ENCODE measurements at places on chromosomes 7 and 10. TPM values are rescaled to one million over a fixed set of nuclear protein-coding genes. Genes with fewer than 3 reads are reported as not detected.

Gene GIMAP2
- 28.3 TPM for total RNA-seq

Gene TRAPPC14
- 4.8 TPM for total RNA-seq

Gene SPDYE5
- not detected for total RNA-seq

Gene ADAMTS14
- total RNA-seq, result 0.18 TPM

Gene C7orf33
- total RNA-seq, result not detected

Gene NEBL
- 1.2 TPM for total RNA-seq

DNA sequence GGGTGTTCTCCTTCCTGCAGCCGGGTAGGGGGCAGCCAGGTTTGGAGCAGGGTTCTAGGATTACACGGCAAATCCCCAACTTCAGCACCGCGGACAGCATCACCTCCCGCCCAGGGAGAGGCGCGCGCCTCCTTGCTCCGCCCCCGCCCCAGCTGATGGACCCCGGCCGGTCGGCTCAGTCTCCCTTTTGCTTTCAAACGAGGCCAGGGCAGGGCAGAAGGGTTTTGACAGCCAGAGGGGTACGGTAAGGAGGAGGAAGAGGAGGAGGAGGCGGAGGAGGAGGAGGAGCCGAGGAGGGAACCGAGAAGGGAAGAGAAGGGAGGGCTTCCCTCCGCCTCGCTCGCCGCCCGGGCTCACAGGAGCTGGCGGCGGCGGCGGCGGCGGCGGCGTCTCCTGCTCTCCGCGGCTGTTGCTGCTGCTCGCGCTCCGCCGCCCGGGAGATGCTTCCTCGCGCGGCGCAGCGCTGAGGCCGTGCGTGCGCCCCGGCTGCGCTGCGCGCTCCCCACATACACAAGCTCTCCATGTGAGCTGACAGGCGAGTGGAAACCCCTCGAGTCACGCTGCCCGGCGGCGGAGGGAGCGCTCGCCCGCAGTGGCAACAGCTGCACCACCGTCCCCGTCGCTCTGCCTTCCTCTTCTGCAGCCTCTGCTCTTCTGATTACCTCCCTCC lies 615 bp upstream of the CNTNAP2 start:
- no peak overlapping the region for H3K27ac ChIP-seq
- peak; percentile 15 for DNase-seq
- no peaks in the 10 kb centered on the region for H3K36me3 ChIP-seq
- no peaks in the 10 kb centered on the region for H3K4me1 ChIP-seq
- H3K27me3 ChIP-seq, result no peaks in the 10 kb centered on the region

GRCh38 chr7:7820409-7820808 lies 102.0 kb upstream of the RPA3 start:
- H3K4me3 ChIP-seq, result no peak overlapping the region
- H3K4me1 ChIP-seq, result no peaks in the 10 kb centered on the region
- no peak overlapping the region for H3K27ac ChIP-seq
- no peaks in the 10 kb centered on the region for H3K27me3 ChIP-seq
- no peak for DNase-seq

- no peaks in the 10 kb centered on the region for H3K4me1 ChIP-seq
- no peaks in the 10 kb centered on the region for H3K27me3 ChIP-seq
- H3K27ac ChIP-seq, result no peak overlapping the region
- H3K4me3 ChIP-seq, result no peak overlapping the region
These were observed 15.7 kb downstream of the TMEM106B start for GRCh38 chr7:12226756-12227155.

DNA sequence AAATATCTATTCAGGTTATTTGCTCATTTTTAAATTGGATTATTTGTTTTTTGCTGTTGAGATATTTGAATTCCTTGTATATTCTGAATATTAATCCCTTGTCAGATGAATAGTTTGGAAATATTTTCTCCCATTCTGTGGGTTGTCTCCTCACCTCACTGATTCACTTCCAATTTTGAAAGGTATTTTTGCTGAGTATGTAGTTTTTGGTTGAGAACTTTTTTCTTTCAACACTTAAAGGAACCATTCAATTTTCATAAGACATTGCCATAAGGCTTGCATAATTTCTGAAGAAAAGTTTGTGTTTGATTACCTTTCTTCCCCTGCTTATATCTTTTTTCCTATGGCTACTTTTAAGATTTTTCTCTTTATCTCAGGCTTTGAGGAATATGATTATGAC lies 8.9 kb upstream of the SCRN1 start:
- H3K4me3 ChIP-seq, result no peak overlapping the region
- no peaks in the 10 kb centered on the region for H3K4me1 ChIP-seq
- H3K27me3 ChIP-seq, result no peaks in the 10 kb centered on the region
- H3K36me3 ChIP-seq, result no peaks in the 10 kb centered on the region
- H3K27ac ChIP-seq, result no peak overlapping the region

GRCh38 chr7:112877691-112878460 lies 87.7 kb upstream of the TMEM168 start:
- no peaks in the 10 kb centered on the region for H3K36me3 ChIP-seq
- no peak overlapping the region for H3K4me3 ChIP-seq
- H3K27ac ChIP-seq, result no peak overlapping the region
- no peaks in the 10 kb centered on the region for H3K27me3 ChIP-seq
- no peaks in the 10 kb centered on the region for H3K4me1 ChIP-seq
- no peak for DNase-seq

- no peak overlapping the region for H3K4me3 ChIP-seq
- no peaks in the 10 kb centered on the region for H3K36me3 ChIP-seq
- no peaks in the 10 kb centered on the region for H3K27me3 ChIP-seq
- H3K27ac ChIP-seq, result no peak overlapping the region
- DNase-seq, result no peak
These were observed 26.7 kb downstream of the YWHAG start for GRCh38 chr7:76332078-76332477.

- H3K4me3 ChIP-seq, result no peak overlapping the region
- DNase-seq, result no peak
- no peaks in the 10 kb centered on the region for H3K27me3 ChIP-seq
- H3K27ac ChIP-seq, result no peak overlapping the region
These were observed 69.7 kb upstream of the EGR2 start for GRCh38 chr10:62885684-62886461.

DNA sequence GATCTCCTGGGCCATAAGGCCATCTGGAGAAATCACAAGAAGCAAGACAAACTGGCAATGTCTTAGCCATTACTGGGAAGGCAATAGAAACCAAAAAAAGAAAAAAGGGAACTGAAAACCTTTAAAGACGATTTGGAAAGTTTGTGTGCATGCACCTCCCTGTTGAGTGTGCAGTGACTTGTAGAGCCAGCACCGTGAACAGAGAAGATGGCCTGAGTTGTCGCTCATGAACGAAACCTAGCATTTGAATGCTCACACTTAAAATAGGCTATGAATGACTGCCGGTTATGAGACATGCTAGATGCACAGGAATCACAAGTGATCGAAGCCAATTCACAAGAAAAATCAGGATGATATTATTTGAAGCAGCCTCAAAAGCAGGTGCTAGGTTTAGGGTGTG lies 151.3 kb upstream of the ADO start:
- H3K4me3 ChIP-seq, result no peak overlapping the region
- H3K27me3 ChIP-seq, result no peaks in the 10 kb centered on the region
- no peaks in the 10 kb centered on the region for H3K4me1 ChIP-seq
- no peak for DNase-seq
- H3K36me3 ChIP-seq, result no peaks in the 10 kb centered on the region
- no peak overlapping the region for H3K27ac ChIP-seq

DNA sequence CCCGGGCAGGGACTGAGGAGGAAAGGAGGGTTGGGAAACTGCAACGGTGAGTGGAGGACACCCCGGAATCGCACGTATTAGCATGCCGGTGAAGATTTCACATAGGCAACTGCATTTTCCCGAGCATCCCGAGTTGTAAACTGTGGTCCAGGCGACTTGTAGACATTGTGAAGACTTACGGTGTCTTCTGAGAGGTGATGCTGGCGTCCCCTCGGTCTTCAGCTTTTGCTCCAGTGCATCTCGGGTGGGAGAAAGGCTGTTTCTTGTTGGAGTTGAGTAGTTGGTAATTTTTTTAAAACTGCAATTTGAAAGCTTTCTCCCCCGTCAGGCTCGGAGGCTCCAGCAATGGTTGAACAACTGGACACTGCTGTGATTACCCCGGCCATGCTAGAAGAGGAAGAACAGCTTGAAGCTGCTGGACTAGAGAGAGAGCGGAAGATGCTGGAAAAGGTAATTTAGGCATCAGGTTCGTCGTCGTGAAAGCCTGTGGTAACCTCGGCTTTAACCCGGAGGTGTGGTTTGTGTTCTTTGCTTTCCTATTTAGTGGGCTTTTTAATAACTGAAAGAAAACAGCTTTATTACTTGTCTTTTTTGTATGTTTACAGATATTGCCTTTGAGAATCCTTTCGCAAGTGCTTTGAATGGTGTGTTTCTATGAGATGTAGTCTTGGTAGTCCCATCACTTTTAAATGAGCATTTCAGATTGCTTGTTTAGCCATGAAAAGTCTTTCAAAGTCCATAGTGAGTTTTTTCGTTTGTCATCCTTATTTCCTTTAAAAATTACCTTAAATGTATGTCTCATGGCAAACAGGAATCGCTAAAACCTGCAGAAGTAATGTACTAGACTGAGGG lies 687 bp downstream of the HELLS start:
- H3K36me3 ChIP-seq, result no peaks in the 10 kb centered on the region
- DNase-seq, result no peak
- H3K27me3 ChIP-seq, result no peaks in the 10 kb centered on the region
- H3K4me3 ChIP-seq, result peak overlapping the region; percentile 70
- peak overlapping the region; percentile 80 for H3K27ac ChIP-seq

DNA sequence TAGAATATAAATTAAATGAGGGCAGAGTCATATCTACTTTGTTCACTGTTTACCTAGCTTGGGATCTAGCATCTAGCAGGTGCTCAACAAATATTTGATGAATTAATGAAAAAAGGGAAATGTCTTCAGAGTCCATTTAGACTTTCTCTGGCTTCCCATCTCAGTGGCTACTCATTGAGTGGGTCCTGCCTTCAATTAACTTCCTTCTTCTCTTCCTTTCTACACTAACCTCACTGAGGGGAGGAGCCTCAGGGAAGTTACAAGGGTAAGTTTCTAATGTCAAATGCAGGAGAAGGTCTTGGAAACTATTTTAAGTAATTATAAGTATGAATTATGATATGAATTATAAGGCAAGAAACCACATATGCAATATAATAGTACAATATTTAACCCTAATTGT lies 28.2 kb upstream of the MPP7 start:
- H3K27me3 ChIP-seq, result no peaks in the 10 kb centered on the region
- no peak overlapping the region for H3K4me3 ChIP-seq
- no peak overlapping the region for H3K27ac ChIP-seq
- peaks cover 8% of the 10 kb centered on the region for H3K4me1 ChIP-seq
- no peak for DNase-seq

DNA sequence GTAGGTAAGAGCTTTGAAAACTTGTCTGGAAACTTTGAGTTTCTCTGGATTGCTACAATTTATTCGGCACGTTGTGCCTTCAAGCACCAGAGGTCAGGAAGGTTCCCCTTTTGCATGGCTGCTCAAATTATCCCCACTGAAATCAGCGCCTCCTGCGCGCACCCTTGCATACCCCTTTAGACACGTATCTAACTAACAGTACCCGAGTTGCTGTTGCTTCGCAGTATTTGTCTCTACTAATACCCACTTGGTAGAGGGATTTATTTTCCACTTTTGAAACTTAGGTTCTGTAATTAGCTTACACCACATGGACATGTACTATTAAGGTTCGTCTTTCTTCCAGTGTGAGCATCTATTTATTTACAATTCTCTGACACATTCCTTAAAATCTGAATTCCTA lies 1.6 kb downstream of the MEOX2 start:
- no peaks in the 10 kb centered on the region for H3K36me3 ChIP-seq
- no peaks in the 10 kb centered on the region for H3K4me1 ChIP-seq
- peak; percentile 22 for DNase-seq
- H3K4me3 ChIP-seq, result peak overlapping the region; percentile 45

DNA sequence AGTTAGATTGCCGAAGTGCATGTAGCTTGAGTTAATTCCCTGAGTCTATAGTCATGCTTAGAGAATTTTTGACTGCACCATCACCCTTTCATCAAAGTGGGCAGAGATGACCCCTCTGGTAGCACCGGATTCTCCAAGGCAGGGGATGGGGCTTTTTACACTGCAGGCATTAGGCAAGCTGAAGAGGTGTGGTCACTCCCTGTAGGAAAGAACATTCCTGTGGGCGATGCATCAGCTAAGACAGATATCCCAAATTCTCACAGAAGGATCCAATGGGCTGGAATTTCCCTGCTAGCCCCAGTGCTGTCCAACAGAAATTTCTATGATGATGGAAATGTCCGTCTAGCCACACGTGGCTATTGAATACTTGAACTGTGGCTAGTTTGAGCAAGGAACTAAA lies 118.2 kb downstream of the ADAM12 start:
- no peaks in the 10 kb centered on the region for H3K27me3 ChIP-seq
- no peaks in the 10 kb centered on the region for H3K4me1 ChIP-seq
- no peak for DNase-seq
- H3K4me3 ChIP-seq, result no peak overlapping the region
- no peaks in the 10 kb centered on the region for H3K36me3 ChIP-seq

GRCh38 chr10:127033216-127034033 lies 128.2 kb downstream of the DOCK1 start:
- H3K36me3 ChIP-seq, result no peaks in the 10 kb centered on the region
- H3K27ac ChIP-seq, result no peak overlapping the region
- H3K4me1 ChIP-seq, result no peaks in the 10 kb centered on the region
- H3K4me3 ChIP-seq, result no peak overlapping the region
- H3K27me3 ChIP-seq, result no peaks in the 10 kb centered on the region

DNA sequence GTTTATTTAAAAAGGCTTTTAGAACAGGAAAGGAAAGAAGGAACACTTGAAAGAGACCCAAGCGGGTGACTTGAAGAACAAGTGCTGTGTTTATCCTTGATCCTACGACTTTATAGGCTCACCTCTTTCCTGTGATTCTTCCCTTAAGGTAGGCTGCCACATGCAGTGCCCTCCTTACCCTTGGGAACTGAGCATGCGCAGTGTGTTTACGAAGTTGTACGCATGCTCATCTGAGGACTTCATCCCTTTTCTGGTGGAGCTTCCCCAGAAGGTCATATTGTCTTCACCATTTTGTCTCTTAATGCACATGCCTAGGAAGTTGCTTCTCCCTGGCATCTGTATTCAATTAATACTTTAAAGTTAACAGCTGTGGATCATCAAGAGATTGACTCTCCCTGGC lies 49.9 kb upstream of the VOPP1 start:
- H3K36me3 ChIP-seq, result no peaks in the 10 kb centered on the region
- no peak overlapping the region for H3K4me3 ChIP-seq
- H3K27me3 ChIP-seq, result no peaks in the 10 kb centered on the region
- H3K4me1 ChIP-seq, result no peaks in the 10 kb centered on the region

DNA sequence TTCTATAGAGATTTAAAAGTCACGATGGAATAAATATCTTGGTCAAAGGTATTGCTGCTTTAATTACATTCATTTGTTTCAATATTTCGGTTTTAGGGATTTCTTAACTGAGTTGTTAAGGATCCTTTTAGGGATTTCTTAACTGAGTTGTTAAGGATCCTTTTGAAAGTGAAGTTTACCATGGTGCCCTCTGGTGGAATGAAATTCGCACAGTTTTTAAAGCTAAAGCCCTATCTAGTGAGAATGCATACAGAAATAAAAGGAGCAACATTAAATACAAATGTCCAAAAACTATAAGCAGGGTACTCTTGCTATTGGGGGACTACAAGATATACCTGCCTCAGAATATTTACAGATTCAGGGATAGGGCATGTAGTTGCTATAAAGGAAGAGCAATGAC lies 193.7 kb downstream of the RNLS start:
- H3K4me1 ChIP-seq, result peaks cover 4% of the 10 kb centered on the region
- no peak overlapping the region for H3K4me3 ChIP-seq
- H3K27me3 ChIP-seq, result no peaks in the 10 kb centered on the region
- peak; percentile 57 for DNase-seq
- no peaks in the 10 kb centered on the region for H3K36me3 ChIP-seq

- H3K4me1 ChIP-seq, result no peaks in the 10 kb centered on the region
- no peak overlapping the region for H3K27ac ChIP-seq
- H3K36me3 ChIP-seq, result no peaks in the 10 kb centered on the region
- DNase-seq, result no peak
- H3K27me3 ChIP-seq, result no peaks in the 10 kb centered on the region
- no peak overlapping the region for H3K4me3 ChIP-seq
These were observed 12.8 kb upstream of the FFAR4 start for GRCh38 chr10:93553482-93554315.
